ENCODE measurements at places on chromosomes 1 and 21.

DNA sequence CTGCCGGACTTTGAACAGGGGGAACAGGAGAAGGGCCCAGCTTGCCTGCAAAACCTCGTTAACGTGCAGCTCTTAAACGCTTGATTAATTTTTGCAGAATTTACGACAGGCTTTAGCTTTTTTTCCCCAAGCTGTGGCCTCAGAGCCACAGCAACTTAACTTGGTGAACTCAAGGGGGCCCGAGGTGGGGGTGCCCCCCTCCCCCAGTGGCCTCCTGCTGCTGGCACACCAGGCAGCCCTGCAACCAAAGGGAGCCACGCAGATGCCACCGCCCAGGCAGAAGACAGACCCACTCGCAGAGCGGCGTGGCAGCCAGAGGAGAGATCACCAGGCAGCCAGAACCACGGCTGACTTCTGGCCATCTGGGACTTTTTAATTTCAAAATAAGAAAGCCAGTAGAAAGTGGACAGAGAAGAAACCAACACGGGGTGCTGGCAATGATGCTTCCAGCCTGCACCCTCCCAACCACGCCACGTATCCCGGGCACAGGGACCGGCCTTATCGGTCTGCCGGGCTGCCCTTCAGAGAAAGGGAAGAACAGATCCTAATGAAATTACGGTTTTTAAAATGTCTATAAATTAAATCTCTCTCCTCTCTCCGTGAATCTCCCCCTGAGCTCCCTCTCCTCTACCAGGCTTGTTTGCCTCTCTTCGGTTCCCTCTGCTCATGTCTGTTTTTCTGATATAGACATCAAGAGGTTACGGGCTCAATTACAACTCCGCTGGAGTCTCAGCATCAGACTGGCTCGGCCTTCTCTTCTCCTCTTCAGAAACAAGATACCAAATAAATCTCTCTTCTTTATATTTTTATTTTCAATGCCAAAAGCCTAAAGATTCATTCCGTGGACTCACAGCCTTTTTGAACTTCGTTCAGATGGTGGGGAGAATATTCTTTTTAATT, 6.4 kb downstream of the CASZ1 start:
- no peak for DNase-seq

- no peak for DNase-seq
These were observed 282.6 kb downstream of the DSCAM start for GRCh38 chr21:40564318-40564717.

DNA sequence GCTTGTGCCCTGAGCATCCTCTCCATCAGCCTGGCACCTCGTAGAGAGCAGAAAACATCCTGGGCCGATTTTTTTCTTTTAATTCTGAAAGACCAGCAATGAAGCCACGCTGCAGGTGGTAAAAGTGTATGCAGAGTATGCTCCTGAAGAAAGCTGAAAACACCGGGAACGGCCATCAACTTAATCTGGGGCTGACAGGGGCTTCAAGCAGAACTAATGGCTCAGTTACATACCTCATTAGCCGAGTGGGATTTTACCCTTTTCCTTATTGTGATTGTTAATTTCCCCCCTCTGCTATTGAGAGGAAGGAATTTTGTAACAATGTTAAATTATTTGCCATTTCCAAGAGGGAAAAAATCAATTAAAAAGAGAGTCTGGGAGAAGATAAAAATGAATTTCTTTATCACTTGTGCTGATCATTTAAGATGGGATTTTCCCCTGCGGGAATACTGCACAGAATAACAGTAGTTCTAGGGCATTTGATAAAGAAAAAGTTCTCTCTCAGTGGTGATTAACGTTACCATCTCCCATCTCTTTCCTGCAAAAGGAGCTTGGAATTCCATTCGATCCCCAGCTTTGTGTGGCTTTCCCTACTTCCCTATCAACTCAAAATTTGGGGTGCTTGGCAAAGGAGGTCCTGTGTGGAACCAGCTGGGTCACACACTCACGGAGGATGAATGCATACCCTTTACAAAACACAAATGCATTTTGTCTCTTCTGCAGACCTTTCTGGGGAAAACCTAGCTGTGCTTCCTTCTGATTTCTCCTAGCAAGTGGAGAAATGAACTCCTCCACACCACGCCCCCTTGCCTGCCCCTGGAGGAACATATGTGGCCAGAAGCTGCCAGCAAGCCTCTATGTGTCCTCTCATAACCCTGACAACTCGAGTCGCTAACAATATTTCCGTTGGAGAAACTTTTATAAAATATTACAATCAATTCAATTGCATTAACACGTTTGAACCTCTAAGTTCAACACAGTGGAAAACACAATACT, 70.9 kb downstream of the RRAGC start:
- DNase-seq, result no peak

GRCh38 chr1:31399976-31400375, 13.0 kb upstream of the SERINC2 start:
- no peak for DNase-seq

DNA sequence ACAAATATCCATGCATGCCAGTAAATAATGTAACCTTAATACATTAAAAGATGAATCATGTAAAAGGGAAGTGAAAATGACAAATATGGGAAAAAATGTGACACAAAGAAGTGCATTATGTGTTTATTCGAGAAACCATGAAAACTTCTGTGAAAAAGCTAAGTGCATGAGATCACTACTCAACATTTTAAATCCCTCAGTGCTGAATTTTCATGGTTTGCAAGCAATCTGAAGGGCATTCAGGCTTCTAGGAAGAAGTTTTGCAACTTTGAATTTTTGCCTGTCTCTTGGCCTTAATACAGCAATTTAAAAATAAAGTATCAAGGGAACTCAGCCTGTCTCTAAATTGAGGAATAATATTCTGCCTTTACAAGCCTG, 78.2 kb downstream of the MAP3K7CL start:
- DNase-seq, result no peak

DNA sequence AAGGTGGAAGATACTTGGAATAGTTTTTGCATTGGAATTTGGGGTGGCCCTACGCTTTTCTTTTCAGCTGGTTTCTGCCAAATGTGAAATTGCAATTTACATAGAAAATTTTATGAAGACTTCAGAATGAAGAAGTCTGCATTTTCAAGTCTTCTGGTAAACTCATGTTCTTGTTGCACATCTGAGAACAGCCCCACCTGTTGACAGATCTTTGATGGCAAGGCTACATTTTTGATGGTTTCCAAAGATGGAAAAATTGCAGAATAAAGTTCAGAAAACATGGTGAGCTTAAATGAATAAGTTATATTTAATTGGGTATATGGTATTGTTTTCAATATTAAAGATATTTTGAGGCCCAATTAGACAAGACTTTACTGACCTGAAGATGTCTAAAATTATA, 25.4 kb downstream of the OLFM3 start:
- DNase-seq, result no peak

DNA sequence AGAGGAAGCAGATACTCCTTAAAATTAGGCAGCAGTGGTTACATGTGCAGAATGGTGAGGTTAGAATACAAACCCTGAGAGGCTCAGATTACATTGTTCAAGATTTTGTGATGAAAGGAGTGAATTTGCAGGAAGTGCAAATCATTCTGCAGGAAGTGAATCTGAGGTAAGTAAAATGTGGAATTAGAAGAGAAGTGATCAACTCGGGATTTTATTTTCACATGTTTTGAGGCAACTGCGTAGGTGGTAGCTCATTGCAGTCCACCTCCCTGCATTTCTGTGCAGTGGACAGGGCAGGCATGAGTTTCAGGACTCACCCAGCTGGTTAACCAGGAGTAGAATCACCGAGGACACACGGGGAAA, 2.1 kb upstream of the PLA2G2C start:
- no peak for DNase-seq

- DNase-seq, result no peak
These were observed 2.9 kb downstream of the RIPK4 start for GRCh38 chr21:41763996-41764395.

DNA sequence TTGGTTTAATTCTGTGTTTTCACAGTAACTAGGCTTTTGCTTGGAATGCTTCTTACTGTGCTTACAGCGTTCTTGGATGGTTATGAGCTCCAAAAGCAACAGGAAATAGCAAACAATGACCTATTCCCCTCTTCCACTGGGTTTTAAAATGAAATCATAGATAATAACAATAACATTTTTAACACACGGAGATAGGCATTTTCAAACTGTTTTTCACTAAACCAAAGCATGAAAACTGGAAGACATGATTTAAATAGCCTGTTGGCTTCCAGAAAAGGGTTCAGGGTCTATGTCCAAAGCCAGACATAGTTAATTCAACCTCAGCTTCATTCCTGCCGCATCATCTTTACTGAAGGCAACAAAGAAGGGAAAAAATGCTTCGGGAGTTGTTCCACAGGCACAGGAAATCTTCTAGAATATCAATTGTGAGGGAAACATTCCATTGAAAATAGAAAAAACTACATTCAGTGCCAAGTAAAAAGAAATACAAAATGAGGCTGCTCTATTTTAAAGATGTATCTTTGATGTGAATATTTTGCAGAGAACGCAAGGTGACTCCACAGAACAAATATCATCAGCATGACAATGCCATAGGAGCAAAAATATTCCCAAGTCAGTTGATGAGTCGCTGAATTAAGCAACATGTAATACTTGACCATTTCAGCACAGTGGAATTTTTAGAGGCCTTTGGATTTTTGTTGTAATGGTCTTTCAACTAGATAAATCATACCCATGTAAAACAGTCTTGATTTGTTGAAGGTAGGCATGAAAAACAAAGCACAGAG, 80.7 kb downstream of the NID1 start:
- DNase-seq, result no peak

DNA sequence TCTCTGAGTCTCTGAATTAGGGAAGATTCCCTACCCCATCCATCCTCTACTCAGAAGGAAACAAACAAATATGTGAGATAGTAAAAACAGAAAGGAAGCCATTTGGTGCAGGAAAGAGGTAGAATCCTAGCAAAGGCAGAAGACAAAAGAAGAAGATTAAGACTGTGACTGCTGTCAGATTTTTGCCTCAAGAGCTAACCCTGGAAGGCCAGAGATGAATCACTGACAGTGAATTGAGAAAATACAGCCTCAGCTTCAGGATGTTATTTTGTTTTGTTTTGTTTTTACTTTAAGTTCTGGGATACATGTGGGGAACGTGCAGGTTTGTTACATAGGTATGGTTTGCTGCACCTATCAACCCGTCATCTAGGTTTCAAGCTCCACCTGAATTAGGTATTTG, 31.7 kb downstream of the DSTYK start:
- DNase-seq, result no peak

DNA sequence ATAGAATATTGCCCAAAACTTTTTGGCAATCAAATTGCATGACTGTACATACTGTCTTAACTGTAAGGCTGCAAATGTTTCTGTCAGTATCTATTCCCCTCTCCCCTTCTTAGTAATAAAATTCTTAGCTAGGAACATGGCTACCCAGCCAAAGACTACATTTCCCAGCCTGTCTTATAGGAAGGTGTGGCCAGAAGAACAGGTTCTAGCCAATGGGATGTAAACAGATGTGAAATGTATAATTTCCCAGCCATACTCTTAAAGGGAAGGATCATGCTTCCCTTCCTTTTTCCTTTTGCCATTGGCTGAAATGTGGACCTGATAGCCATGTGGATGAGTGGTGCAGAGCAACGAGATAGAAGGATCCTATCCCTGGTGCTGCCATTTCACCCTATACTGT, 7.0 kb upstream of the HIVEP3 start:
- no peak for DNase-seq

- DNase-seq, result no peak
These were observed 20.3 kb downstream of the KCNQ4 start for GRCh38 chr1:40803902-40804301.

DNA sequence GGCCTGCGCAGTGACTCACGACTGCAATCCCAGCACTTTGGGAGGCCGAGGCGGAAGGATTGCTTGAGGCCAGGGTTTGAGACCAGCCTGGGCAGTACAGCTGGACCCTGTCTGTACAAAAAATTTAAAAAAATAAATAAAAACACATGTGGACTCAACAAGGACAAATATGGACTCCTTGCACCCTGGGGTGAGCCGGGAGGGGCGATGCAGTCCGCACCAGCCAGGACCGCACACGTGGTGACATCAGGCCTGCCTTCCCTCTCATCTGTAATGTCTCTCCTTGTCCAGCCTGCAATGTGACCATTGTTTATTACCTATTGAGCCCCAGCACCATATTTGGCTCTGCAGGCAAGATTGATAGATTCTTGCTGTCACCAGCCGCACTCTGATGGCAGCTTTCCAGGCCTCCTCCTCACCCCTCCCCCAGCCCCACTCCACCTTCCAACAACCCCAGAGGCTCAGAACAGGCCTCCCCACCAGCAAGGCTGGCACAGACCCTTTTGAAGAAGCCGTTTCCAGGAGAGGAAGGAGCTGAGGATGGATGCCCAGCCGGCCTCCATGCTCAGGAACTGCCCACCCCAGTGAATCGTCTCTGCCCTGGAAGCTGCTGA, 55.2 kb downstream of the IRF2BP2 start:
- DNase-seq, result no peak

All from activated CD4-positive, alpha-beta T cell treated with anti-CD3 and anti-CD28 coated beads, Interleukin-2, amount 50 U/mL, for 1 hour (primary cell).